ENCODE measurements at places on chromosomes 2 and 18. TPM values are rescaled to one million over a fixed set of nuclear protein-coding genes. Genes with fewer than 3 reads are reported as not detected.

GRCh38 chr2:104977958-104978357 lies 59.9 kb upstream of the MRPS9 start:
- no peak for DNase-seq

- DNase-seq, result no peak
These were observed 126.8 kb downstream of the ACOXL start for GRCh38 chr2:110858993-110859701.

DNA sequence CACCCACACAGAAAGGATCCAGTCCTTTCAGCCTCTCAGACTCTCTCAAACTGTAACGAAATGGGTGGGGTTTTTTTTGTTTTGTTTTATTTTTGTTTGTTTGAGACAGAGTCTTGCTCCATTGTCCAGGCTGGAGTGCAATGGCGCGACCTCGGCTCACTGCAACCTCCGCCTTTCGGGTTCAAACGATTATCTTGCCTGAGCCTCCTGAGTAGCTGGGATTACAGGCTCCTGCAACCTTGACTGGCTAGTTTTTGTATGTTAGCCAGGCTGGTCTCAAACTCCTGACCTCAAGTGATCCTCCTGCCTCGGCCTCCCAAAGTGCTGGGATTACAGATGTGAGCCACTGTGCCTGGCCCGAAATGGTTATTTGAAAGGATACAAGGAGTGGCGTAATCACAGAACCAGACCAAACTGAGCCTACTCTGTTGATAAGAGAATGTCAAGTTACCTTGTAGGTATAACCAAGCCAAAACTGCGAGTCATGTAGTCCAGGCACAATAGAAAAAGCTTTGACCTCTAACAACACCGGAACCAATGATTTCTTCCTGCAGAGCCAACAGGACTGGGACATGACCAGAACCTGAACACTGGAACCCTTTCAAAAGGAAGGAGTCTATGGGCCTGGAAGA lies 72.5 kb downstream of the NCAPH start:
- DNase-seq, result no peak

GRCh38 chr2:149656996-149657395 lies 69.4 kb upstream of the MMADHC start:
- no peak for DNase-seq

- no peak for DNase-seq
These were observed 43.8 kb downstream of the CDH19 start for GRCh38 chr18:66560094-66560493.

DNA sequence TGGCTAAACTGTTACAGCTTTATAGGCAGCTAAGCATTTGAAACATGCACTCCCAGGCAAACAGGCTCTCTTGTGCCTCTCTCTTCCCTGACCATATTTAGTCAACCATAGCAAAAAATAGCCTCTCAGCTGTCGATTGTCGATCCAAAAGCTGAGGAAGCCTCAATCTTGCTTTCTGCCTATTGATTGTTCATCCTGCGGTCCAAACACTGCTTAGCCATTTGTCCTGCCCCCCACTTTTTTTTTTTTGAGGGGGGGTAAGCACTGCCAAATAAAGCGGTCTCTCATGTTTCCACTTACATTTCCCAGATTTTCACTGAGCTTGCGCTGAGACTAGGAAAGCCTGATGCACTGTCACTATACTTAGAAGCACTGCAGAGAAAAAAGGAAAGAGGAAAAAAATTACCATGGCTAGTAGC lies 90.8 kb downstream of the MIB1 start:
- DNase-seq, result peak; percentile 34

The KYNU gene
- 0.67 TPM for polyA plus RNA-seq

- DNase-seq, result no peak
These were observed 57.3 kb upstream of the RND3 start for GRCh38 chr2:150544731-150545130.

The CRACDL gene
- polyA plus RNA-seq, result 1.1 TPM

The ZNF521 gene
- 43.7 TPM for polyA plus RNA-seq

The ADD2 gene
- polyA plus RNA-seq, result 1.8 TPM

- no peak for DNase-seq
These were observed 12.9 kb downstream of the ARPC2 start for GRCh38 chr2:218229851-218230250.

The GPR45 gene
- not detected for polyA plus RNA-seq

DNA sequence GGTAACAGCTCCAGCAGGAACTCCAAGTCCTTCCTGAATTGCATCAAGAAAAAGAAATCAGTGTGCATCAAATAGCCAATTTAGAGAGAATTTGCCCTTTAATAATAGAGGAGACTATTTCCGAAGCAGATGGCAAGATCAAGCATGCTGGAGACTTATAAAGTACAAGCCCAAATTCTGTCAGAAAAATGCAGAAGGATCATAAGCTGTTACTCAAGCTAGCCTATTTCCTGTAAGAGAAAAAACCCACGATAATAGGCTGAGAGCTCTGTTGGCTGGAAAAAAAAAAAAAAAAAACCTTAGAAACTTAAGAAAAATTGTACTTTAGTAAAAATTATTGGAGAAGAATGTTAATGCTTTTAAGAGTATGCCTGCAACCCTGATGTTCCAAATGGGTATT lies 24.4 kb upstream of the ITM2C start:
- DNase-seq, result no peak

DNA sequence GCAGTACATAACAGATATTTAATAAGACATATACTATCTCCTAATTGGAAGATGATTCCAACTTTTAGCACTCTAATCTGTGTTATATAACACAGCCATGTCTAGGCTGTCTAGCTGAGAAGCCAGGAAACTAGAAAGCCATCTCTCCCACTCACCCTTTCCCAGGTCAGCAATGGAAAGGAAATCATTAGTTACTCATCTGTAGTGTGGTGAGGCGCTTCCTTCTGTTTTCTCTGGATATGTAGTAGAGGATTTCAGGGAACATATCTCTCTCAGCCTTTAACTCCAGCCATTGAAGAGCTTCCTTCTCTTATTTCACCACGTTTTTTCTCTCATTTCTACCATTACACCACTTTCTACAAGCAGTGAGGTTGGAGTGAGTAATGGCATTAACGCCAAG lies 19.4 kb downstream of the RBBP8 start:
- no peak for DNase-seq

The SP140 gene
- 0.62 TPM for polyA plus RNA-seq

DNA sequence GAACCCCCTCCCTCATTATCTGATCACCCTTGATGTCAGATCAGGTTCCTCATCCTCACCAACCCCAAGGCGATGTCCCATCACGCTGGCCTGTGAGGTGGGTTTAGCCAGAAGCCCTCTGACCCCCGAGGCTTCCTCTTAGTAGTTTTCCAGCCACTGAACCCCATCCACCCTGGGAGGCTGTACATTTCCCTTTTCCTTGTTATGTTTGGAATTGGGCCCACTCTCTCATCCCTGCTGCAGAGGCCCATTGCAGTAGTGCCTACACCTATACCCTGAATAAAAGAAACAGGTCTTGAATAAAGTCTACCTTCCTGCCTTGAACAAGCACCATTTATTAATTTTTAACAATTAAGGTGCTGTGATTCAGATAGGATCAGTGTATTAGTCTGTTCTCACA lies 80.1 kb downstream of the NCAPH start:
- no peak for DNase-seq

DNA sequence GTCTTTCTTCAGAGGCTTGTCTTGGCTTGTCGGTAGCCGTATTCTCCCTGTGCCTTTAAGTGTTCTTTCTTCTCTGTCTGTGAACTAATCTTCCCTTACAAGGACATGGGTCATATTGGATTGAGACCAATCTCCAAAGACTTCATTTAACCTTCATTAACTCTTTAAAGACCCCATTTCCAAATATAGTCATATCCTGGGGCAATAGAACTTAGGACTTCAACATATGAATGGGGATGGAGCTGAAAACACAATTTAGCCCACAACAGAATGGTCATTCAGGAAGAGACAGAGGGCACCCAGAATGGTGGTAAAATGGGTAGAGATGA lies 82.1 kb upstream of the TANK start:
- DNase-seq, result no peak

GRCh38 chr2:121663434-121663833 lies 14.2 kb upstream of the CLASP1 start:
- no peak for DNase-seq

The PSMD1 gene
- polyA plus RNA-seq, result 79.0 TPM

The HAAO gene
- 19.7 TPM for polyA plus RNA-seq

The RGPD3 gene
- 0.08 TPM for polyA plus RNA-seq

- DNase-seq, result no peak
These were observed 33.0 kb upstream of the GLS start for GRCh38 chr2:190847504-190848081.

DNA sequence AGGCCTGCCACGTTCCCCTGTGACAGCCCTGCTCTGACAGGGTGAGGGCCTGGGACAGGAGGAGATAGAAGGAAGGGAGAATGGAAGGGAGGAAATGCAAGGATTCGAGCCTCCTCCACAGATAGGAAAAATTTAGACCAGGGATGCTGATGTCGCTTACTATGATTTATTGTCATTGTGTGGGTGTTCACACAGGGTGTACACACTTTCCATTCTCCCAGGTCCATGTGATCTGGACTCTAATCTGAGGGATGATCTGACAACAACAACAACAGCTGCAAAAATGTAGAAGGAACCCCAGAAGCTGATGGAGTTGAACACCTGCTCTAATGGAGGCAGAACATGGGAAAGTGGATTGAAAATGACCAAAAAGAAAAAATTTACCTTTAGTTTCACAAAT lies 231.7 kb upstream of the TNP1 start:
- no peak for DNase-seq

The RMDN2 gene
- polyA plus RNA-seq, result 2.2 TPM

The CNDP1 gene
- polyA plus RNA-seq, result 0.13 TPM

DNA sequence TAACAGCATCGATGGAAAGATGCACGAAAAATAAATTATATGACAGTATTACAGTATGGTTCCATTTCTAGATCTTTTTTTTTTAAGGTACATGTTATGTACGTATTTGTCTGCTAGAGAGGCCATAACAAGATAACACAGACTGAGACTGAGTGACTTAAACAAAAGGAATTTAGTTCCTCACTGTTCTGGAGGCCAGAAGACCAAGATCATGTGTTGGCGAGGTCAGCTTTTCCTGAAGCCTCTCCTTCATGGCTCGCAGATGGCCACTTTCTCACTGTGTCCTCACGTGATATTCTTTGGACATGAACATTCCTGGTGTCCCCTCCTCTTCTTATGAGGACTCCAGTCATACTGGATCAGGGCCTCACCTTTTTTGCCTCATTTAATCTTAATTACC lies 177.4 kb downstream of the CAPN13 start:
- no peak for DNase-seq

DNA sequence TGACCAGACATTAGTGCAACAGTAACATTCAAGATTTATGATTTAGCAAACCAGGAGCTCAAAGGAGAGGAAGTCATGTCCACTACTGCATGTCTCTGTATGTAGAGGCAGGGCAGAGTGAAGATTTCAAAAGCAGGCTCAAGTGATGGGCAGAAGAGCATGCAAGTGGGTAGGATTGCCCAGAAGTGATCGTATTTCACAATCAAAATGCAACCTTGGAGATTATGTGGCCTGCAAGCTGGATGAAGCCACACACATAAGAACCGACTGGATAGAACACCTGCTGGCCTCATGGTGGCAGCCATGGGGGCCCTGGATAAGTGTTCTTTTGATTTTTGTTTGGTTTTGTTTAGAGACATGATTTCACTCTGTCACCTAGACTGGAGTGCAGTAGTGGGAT lies 286.8 kb upstream of the RAB12 start:
- DNase-seq, result no peak

GRCh38 chr2:21282515-21282898 lies 158.7 kb downstream of the TDRD15 start:
- no peak for DNase-seq

GRCh38 chr2:206275312-206276055 lies 1.0 kb downstream of the ZDBF2 start:
- no peak for DNase-seq

The STARD6 gene
- polyA plus RNA-seq, result not detected

DNA sequence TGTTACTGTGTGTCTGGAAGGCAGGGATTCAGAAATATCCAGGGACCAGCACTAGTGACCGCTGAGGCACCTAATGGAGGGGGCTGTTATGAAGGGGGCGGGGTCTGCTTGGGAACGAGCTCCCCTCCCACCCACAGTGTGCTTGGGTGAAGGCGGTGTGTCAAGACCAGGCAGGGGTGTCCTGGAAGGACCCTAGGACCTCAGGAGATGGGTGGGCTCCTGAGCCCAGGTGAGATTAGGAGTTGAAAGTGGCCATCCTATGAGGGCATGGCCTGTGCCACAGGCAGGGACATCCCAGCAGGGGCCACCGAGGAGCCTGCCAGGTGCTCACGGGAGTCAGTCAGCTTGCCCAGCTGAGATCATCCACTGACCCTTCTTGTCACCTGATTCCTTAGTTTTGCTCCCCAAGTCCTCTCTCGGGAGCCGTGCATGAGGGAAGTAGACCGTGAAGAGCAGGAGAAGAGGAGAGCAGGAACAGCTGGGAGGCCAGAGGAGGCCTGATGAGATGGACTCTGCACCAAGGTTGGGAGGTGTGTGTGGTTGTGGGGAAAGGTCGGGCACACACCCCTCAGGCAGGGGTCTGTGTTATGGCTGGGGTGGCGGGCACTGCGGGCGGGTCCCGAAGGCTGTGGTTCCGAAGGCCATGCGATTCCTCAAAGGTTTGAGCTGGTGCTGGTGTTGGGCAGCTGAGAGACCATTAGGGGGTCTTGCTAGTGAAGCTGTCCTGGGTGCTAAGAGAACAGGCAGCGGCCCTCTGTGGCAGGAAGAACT lies 180.9 kb upstream of the HS6ST1 start:
- DNase-seq, result no peak

- no peak for DNase-seq
These were observed 2.8 kb upstream of the TUBA4B start for GRCh38 chr2:219250049-219250781.

- DNase-seq, result no peak
These were observed 19.4 kb downstream of the TOGARAM2 start for GRCh38 chr2:29000481-29000880.

GRCh38 chr18:46481048-46481846 lies 175.8 kb downstream of the LOXHD1 start:
- no peak for DNase-seq

The CXCR1 gene
- not detected for polyA plus RNA-seq

- no peak for DNase-seq
These were observed 28.3 kb downstream of the CDC42EP3 start for GRCh38 chr2:37642907-37643729.

GRCh38 chr2:68292108-68292710 lies 27.5 kb downstream of the CNRIP1 start:
- no peak for DNase-seq

GRCh38 chr2:200796561-200796960 lies 15.1 kb upstream of the BZW1 start:
- DNase-seq, result no peak

GRCh38 chr2:167787562-167787961 lies 459.8 kb downstream of the STK39 start:
- DNase-seq, result no peak

The TSGA10 gene
- 2.5 TPM for polyA plus RNA-seq

The RTP5 gene
- polyA plus RNA-seq, result 0.08 TPM

The SERPINB5 gene
- not detected for polyA plus RNA-seq

DNA sequence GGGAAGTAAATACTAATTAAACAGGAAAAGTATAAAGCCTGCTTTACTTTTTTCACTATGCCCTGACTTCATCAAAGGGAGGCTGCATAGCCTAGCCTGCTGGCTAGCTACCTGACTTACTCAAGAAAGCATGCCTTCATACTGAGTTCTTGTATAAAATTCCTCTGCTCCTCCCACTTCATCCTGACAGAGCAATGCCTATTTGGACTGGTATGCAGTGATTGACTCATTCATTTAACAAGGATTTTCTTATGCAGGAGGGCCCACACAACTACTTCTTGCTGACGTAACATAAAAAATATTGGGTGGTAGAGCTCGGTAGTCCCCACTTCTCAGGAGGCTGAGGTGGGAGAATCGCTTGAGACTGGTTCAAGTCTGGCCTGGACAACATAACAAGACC lies 70.5 kb downstream of the PRPF40A start:
- DNase-seq, result no peak
